CD4-positive, alpha-beta T cell treated with Interleukin-17A for 1 hour (primary cell): ENCODE measurements at places on chromosomes 1 and 21.

GRCh38 chr1:171803045-171803444 is 21.6 kb downstream of the METTL13 start:
- no peak for DNase-seq

GRCh38 chr1:27413004-27413403 is 20.6 kb downstream of the GPR3 start:
- no peak for DNase-seq

GRCh38 chr1:2466958-2467554 is 9.0 kb upstream of the PLCH2 start:
- DNase-seq = peak; percentile 20

GRCh38 chr21:39221997-39222486 is 38.8 kb upstream of the PSMG1 start:
- DNase-seq = no peak

- no peak for DNase-seq
Measured at GRCh38 chr1:87113313-87113712, 198.9 kb downstream of the HS2ST1 start.

- no peak for DNase-seq
Measured at GRCh38 chr1:27967106-27967883, 7.5 kb downstream of the XKR8 start.

DNA sequence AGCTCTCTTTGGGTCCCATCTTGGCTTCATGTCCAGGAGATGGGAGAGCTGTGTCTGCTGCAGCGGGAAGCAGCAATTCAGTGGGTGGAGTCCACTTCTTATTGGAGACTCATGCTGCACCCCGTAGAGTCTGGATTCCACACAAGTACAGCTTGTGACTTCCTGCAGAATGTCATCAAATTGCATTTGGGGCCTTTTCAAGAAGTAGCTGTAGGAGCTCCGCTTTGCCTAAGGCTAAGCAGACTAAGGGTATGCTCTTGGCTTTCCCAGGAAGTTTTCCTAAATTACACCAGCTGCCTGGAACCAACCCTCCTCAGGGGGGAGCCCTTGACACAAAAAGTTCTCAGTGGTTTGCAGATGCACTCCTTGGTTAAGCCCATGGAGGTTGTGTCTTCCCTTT is 5.7 kb upstream of the MOB3C start:
- DNase-seq = no peak

DNA sequence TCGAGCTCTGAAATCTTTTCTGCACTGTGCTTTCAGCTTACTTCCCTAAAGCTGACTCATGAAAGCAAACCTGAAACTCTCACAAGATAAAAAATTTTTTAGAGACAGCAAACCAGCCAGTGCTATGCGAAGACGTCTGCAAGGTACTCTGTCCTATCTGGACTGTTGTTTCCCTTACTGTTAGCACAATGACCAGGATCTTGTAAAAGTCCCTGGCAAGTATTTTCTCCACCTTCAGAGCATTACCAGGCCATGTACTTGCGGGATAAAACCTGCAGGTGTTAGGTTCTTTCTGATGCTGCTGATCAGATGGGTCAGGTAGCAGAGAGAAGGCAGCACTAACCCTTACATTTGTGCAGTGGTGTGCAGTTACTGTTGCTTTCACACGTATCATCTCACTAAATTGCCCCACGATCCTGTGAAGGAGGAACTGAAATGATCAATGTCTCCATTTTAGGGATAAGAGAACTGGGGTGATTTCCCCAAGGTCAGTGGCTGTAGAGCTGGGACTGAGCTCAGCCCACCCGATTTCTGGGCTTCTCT is 56.6 kb downstream of the PLXNA2 start:
- no peak for DNase-seq

- no peak for DNase-seq
Measured at GRCh38 chr1:33029209-33029608, 7.5 kb downstream of the AK2 start.

GRCh38 chr1:91727763-91728162 is 158.2 kb downstream of the TGFBR3 start:
- DNase-seq = no peak

- no peak for DNase-seq
Measured at GRCh38 chr1:151613282-151613780, 1.5 kb downstream of the SNX27 start.

GRCh38 chr1:108149796-108150467 is 50.2 kb downstream of the SLC25A24 start:
- DNase-seq = no peak

GRCh38 chr1:98417820-98418219 is 243.7 kb upstream of the SNX7 start:
- DNase-seq = no peak

GRCh38 chr1:64470665-64471217 is 812 bp downstream of the CACHD1 start:
- no peak for DNase-seq

DNA sequence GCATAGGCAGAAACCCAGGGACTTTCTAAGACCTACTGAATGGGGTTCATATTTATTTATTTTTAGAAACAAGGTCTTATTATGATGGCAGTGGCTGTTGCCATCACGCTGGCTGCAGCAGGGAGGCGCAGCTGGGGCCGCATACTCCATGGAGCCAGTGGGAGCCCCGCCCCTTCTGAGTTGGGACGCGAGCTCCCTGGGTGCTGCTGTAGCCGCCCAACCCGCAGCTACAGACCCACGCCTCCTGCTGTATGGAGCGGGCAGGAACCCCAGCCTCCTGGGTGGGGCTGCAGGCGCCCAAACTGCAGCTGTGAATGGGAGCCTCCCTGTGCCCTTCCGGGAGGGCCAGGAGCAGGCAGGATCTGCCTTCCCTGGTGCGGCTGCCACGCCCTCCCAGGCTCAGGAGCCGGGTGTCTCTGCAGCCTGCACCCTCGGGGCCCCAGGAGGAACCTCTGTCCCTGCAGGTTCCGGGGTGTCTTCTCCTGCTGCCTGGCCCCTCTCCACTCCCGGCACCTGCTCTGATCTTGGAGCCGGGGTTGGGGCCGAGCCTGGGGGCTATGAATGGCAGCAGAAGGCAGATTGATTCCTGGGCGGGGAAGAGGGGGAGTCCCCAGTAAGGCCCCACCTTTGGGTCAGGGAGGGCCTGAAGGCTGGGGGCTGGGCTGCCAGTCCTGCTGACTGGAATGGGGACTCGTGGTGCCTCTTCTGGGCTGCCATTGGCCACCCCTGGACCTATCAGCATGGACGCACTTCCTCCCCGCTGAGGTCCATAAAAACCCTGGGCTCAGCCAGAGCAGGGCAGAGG is 66.5 kb upstream of the LRRN2 start:
- no peak for DNase-seq

GRCh38 chr1:107342316-107342715 is 201.5 kb downstream of the NTNG1 start:
- no peak for DNase-seq
